Stimulated activated CD4-positive, alpha-beta T cell treated with anti-CD3 and anti-CD28 coated beads, Interleukin-12 subunit alpha, Interleukin-12 subunit beta, amount 100 ng/mL, for 24 hours (primary cell): ENCODE measurements at places on chromosomes 2 and 18.

GRCh38 chr2:9675415-9676351, 44.9 kb upstream of the YWHAQ start:
- DNase-seq = no peak

- DNase-seq = no peak
Observed at GRCh38 chr2:240366901-240367300, 68.6 kb upstream of the GPC1 start.

DNA sequence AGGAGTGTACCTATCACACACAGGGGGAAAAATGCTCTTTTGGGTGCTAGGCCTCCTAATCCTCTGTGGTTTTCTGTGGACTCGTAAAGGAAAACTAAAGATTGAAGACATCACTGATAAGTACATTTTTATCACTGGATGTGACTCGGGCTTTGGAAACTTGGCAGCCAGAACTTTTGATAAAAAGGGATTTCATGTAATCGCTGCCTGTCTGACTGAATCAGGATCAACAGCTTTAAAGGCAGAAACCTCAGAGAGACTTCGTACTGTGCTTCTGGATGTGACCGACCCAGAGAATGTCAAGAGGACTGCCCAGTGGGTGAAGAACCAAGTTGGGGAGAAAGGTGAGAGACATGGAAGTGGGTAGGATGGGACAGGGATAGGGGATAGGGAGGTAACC, 12.2 kb downstream of the DHRS9 start:
- DNase-seq = no peak

- no peak for DNase-seq
Observed at GRCh38 chr18:3499501-3499900, 49.5 kb downstream of the TGIF1 start.

DNA sequence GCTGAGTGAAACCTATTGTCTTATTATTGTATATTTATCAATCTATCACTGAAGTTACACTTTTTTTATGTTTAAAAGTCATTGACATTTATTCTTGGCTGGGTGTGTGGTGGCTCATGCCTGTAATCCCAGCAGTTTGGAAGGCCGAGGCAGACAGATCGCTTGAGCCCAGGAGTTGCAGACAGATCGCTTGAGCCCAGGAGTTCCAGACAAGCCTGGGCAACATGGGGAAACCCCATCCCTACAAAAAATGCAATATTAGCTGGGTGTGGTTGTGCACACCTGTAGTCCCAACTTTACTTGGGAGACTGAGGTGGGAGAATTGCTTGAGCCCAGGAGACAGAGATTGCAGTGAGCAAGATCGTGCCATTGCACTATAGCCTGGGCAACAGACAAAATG, 97.8 kb downstream of the EPC2 start:
- DNase-seq = no peak

DNA sequence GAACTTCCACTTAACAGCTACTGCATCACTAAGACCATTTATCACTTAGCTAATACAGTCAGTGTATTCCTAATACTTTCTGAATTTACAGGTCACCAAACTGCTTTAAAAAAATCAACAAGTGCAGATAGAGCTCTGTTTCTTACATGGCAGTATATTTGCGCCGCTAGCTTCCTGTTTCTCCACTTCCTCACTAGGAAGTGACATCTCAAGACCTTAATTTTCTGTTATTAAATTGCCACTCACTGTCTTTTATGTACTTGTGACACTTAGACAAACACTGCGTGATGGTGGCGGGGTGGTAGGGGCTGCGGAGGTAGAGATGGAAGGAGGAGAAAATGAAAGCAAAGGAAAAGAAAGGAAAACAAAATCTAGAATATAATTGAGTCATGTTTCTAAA, 53.7 kb upstream of the CRIM1 start:
- no peak for DNase-seq
